ENCODE measurements at places on chromosomes 4 and X. TPM values are rescaled to one million over a fixed set of nuclear protein-coding genes. Genes with fewer than 3 reads are reported as not detected.

The PCYT1B gene
- total RNA-seq: 0.40 TPM

The CDS1 gene
- total RNA-seq: 0.32 TPM

The PDGFC gene
- 20.2 TPM for total RNA-seq

The TMEM271 gene
- total RNA-seq: not detected

The SCARB2 gene
- total RNA-seq: 137 TPM

The MAGEA9B gene
- total RNA-seq: 0.12 TPM

The RNF128 gene
- 0.12 TPM for total RNA-seq

The S100P gene
- total RNA-seq: 210 TPM

The TMEM131L gene
- 9.7 TPM for total RNA-seq

The PRR32 gene
- total RNA-seq: not detected

The NXF2 gene
- not detected for total RNA-seq

The CT45A10 gene
- total RNA-seq: not detected

The MAOB gene
- not detected for total RNA-seq

The ATP7A gene
- 9.4 TPM for total RNA-seq

The SPANXN3 gene
- not detected for total RNA-seq

The JAKMIP1 gene
- total RNA-seq: 0.20 TPM

The IL9R gene
- not detected for total RNA-seq

The DRD5 gene
- not detected for total RNA-seq

The ODAPH gene
- total RNA-seq: not detected

The SUPT20HL1 gene
- not detected for total RNA-seq

The PROM1 gene
- total RNA-seq: 0.27 TPM

The NEUROG2 gene
- not detected for total RNA-seq

The TLR8 gene
- total RNA-seq: not detected

The HSD17B10 gene
- 151 TPM for total RNA-seq

The RNF150 gene
- total RNA-seq: 0.40 TPM

The AADAT gene
- total RNA-seq: 14.5 TPM

The TSPAN6 gene
- total RNA-seq: 35.3 TPM

The REELD1 gene
- not detected for total RNA-seq

The CFAP99 gene
- total RNA-seq: not detected

The ENPEP gene
- 1.3 TPM for total RNA-seq

The ARAF gene
- total RNA-seq: 57.0 TPM

The UGT8 gene
- total RNA-seq: 5.1 TPM

The EVC gene
- total RNA-seq: 3.1 TPM

The SLC2A9 gene
- not detected for total RNA-seq

The RTL9 gene
- total RNA-seq: 0.02 TPM

The OPN1MW2 gene
- not detected for total RNA-seq

The TEX13C gene
- total RNA-seq: not detected

The ARAP2 gene
- 7.9 TPM for total RNA-seq

The MTMR8 gene
- total RNA-seq: 2.0 TPM

The HEPH gene
- total RNA-seq: not detected

The WDR17 gene
- total RNA-seq: 9.1 TPM

The MAGEB3 gene
- total RNA-seq: not detected

The BEX1 gene
- total RNA-seq: not detected

The GRIA2 gene
- not detected for total RNA-seq

The LRCH2 gene
- 0.06 TPM for total RNA-seq

The GLRB gene
- total RNA-seq: 14.7 TPM

The TAF7L gene
- total RNA-seq: not detected

The TLR1 gene
- 3.6 TPM for total RNA-seq

The PHOX2B gene
- total RNA-seq: not detected

The CHRNA9 gene
- total RNA-seq: not detected

The USP17L10 gene
- total RNA-seq: not detected

The MAB21L2 gene
- not detected for total RNA-seq

The RAB39B gene
- total RNA-seq: 47.7 TPM

The AGA gene
- total RNA-seq: 129 TPM

The MAGEA4 gene
- not detected for total RNA-seq

All from NCI-H460 (cell line).